Inflammatory macrophage treated with lipopolysaccharide for 4 hours (primary cell): ENCODE measurements at places on chromosomes 3 and 15.

- DNase-seq: no peak
Measured at GRCh38 chr15:31476236-31476810, 149.7 kb downstream of the KLF13 start.

- DNase-seq: no peak
Measured at GRCh38 chr15:101615986-101616848, 36.0 kb downstream of the TM2D3 start.

DNA sequence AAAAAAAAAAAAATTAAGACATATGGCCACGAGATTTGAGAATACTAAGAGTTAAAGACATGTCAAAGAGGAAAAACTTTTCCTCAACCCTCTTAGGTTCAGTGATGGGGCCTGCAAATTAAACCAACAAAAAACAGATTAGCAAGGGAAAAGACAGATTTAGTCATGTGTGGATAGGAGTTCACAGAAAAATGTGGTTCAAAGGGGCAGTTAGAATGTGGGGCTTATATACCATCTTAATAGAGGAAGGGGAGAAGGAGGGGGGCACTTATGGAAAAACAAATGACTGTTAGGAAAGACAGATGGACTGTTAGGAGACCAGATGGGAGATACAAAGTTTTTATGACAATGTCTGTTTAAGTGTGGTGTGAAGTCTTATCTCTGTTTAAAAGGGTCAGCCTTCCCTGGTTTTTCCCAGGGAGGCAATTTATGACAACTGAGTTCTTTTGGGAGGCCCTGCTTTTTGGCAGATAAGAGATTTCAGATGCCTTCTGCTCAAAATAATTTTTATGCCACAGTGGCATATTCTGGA is 68.7 kb upstream of the FURIN start:
- no peak for DNase-seq

DNA sequence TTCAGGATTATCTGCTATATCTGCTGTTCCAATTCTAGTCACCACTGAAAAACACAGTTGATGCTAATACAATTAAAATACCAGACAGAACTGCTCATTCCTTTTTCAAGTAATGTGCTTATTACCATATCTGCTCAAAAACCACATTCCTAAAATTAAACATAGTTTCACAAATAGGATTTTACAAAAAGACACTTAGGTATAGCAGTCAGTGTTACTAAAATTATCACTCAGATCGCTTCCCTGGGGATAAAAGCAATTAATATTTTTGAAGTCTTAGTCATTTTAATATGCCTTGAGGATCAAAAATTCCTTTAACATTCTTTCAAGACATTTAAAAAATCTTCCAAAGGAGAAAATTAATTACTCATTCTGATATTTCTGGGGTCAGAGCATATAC is 71.5 kb downstream of the RAD18 start:
- DNase-seq: no peak

- peak; percentile 30 for DNase-seq
Measured at GRCh38 chr3:119403201-119403600, 60.2 kb downstream of the TMEM39A start.

DNA sequence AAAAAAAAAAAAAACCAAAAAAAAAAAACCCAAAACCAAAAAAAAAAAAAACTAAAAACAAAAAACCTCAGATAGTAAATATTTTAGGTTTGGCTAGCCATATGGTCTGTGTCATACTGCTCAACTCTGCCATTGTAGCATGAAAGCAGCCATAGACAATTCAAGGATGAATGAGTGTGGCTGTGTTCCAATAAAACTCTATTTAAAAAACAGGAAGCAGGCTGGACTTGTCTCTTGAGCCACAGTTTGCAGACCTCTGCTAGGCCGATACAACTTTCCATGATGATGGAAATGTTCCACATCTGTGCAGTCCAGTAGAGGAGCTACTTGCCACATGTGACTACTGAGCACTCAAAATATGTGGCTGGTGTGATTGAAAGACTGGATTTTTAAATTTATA is 11.1 kb downstream of the EFCAB12 start:
- DNase-seq: no peak

DNA sequence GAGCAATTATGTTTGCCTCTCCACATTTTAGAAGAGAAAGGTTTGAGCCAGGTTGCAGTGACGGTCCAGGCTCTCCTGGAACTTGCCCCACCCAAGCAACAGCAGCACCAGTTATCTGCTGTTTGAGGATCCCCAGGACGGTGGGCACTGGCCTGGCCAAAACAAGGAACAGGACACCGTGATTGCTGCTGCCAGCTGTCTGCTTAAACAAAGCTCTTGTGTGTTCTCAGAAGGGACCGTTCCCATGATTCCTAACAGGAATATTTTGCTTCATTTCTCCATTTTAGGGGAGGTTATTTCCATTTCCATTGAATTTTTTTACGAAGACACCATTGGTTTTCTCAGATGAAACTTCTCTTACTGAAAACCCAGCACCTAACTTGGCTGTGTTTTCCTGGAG is 66.4 kb upstream of the RPL35A start:
- DNase-seq: no peak

- DNase-seq: no peak
Measured at GRCh38 chr3:175304404-175304803, 445.3 kb downstream of the NAALADL2 start.

DNA sequence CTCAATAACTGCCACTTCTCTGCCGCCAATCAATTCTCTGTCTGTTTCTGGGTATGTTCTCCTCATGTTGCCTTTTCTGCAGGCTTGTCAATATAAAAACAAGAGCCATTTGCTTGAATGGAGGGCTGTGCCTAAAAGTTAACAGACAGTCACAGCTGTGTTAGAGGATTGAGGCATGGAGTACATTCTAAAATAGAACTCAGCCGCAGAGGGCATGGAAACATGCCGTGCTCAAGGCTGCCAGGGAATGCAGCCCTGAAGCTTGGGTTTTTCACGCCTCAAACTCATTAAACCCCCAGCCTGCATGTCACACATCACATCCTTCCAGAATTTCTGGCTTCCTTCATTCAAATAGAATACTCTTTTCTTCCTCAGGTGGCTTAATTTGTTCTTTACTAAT is 166.6 kb downstream of the TPRG1 start:
- DNase-seq: no peak

DNA sequence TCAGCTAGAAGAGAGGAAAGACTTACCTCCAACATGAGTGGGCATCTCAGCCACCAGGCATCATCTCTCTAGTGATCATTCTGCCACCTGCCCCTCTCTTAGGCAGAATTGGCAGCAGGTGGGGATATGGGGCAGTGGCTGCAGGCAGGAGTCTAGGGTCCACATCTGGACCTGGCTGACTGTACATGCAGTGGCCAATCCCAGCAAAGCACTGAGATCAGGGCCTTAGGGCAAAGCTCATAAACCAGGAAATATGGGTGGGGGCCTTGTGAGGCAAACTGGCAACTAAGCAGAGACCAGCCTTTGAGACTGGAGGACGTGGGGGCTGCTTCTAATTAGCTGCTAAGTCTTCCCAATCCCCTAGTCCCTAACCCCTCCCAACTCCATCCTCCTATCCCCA is 12.9 kb downstream of the POMGNT2 start:
- DNase-seq: no peak

- peak; percentile 78 for DNase-seq
Measured at GRCh38 chr15:49190586-49190985, 20.5 kb downstream of the GALK2 start.

- DNase-seq: no peak
Measured at GRCh38 chr3:47954567-47954966, 61.6 kb downstream of the MAP4 start.

- no peak for DNase-seq
Measured at GRCh38 chr15:77563623-77564156, 69.0 kb downstream of the LINGO1 start.

DNA sequence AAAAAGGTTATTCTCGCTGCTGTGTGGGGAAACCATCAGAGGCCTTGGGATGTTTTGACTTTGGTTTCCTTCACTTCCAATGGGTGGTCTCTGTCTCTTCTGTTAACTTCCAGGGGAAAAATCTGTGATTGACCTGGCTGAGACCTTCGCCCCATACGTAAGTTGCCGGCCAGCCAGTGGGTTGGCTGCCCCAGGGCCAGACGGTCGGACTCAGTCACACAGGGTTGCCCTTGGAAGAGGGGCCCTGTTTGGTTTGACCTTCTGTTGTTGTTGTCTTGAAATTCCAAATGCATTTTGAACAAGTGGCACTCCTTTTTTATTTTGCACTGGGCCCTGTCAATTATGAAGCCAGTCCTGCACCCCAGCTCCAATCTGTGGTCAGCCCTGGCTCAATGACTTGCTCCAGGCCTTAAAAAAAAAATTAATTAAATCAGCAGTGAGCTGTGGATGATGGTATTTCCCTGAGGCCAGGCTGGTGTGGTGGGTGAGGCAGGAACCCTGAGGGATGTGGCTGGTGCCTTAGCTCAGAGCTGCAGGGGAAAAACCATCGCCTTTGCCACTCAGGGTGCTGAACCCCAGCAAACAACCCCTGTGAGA is 4.5 kb downstream of the FAM107A start:
- no peak for DNase-seq

- DNase-seq: no peak
Measured at GRCh38 chr15:70114221-70114620, 16.5 kb upstream of the TLE3 start.

- DNase-seq: no peak
Measured at GRCh38 chr3:54046641-54047214, 75.6 kb upstream of the CACNA2D3 start.

DNA sequence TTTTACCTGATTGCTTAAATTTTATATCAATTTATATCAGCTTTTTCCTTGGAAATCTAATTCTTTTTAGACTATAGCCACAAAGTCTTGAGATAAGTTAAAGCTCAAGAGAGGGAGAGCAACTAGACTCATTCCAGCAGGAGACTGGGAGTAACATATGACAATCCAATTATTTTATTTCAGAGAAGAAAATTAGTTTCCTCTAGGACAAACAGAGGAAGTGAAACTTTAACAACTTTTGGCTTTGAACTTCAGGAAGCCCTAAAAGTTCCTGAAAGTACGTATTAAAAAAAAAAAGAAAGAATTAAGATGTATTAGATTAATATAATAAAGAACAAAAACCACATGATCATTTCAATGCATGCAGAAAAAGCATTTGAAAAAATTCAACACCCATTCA is 13.9 kb upstream of the UBE2E2 start:
- peak; percentile 32 for DNase-seq

DNA sequence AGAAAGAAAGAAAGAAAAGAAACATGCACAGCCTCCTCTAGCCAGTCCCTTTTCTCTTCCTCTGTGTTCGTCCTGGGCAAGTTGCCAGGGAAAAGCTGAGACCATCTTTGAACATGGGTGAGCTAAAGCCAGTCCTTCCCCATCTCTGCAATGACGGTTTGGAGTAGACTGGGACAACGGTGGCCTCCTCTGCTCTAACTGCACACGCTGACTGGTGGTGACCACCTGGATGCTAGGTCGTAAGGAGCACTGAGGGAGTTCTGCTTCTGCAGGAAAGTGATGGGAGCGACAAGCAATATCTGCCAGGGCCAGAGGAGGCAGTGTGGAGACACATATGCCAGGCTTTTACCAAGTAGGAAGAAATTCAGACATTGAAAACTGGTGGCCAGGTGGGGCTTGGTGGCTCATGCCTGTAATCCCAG is 111.7 kb downstream of the NUP210 start:
- DNase-seq: peak; percentile 42

DNA sequence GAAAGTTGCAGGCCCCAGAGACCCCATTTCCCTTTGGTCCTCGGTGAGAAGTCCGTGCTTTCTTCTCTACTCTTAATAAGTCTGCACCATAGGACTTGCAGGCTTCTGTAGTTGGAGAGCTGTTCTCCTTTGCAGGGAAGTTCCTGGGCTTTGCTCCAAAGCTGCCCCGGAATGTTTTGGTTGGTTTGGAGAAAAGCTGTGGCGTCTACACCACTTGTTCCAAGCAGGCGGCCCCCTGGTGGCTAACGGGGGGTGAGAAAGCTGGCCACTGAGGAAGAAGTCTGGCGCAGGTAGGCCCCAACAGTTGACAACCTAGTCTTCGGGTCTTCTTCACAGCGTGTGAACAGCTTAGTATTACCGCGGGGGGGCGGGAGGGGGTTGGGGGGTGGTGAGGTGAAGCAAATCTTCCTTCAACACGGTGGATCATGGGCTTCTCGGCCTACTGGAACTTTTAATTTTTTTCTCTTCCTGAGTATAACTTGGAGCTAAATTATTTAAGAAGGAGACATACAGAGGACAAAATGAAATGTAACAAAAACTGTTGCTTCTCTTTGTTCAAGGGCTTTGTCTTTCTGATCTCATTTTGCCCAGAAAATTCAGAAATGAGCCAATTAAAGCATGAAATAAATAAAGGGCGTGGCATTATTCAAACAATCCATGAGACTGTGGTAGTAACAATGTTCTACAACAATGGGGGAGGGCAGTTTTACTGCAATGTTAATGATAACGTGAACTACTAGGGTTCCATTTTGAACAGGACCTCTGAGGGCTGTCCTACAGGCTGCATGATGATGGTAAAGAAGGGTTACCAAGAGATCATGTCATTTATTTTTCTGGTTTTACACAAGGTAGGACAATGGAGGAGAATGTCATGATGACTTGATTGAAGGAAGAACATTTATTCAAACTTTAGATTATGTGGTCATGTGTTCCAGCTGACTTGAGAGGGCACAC is 2.2 kb upstream of the THRB start:
- peak; percentile 41 for DNase-seq

GRCh38 chr15:40563426-40563825 is 1.4 kb downstream of the CCDC32 start:
- DNase-seq: peak; percentile 58

DNA sequence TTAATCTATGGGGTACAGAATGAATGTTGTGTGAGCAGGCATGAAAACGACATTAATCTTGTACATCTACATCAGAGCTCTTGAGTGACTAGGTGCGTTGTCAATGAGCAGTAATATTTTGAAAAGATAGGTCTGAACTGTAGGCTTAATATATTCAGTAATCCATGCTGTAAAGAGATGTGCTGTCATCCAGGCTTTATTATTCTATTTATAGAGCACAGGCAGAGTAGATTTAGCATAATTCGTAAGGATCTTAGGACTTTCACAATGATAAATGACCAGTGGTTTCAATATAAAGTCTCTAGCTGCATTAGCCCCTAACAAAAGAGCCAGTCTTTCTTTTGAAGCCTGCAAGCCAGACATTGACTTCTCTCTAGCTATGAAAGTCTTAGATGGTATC is 43.0 kb downstream of the NLGN1 start:
- no peak for DNase-seq

- DNase-seq: no peak
Measured at GRCh38 chr3:73437828-73438227, 186.9 kb downstream of the PDZRN3 start.

- DNase-seq: no peak
Measured at GRCh38 chr15:82081914-82082762, 36.3 kb upstream of the MEX3B start.

DNA sequence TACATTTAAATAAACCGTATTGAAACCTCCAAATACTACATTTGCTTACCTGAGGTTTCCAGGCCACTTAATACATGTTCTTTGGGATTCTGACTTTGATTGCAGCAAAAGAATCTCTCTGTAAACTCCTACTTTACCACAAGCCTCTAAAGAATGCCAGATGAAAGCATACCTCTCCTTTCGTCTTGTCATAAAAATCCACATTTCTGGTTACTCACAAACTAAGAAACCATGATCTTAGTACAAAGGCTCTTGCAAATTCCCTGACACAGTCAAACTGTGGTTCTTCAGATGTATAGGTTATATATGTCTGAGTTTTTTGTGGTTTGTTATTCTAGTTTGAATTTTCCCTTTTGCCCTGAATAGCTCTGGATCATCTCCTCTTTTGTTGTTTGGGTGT is 188.4 kb downstream of the RAP2B start:
- DNase-seq: no peak

- peak; percentile 98 for DNase-seq
Measured at GRCh38 chr15:85649372-85649771, 145.4 kb downstream of the KLHL25 start.

- DNase-seq: no peak
Measured at GRCh38 chr15:32222716-32223115, 180.4 kb downstream of the GOLGA8K start.

- DNase-seq: no peak
Measured at GRCh38 chr3:190524942-190525341, 11.1 kb downstream of the IL1RAP start.
